Natural killer cell treated with Interleukin-12 subunit alpha and Interleukin-12 subunit beta and Interleukin-15 and Interleukin-18, amount 100 ng/mL, for 72 hours (primary cell): ENCODE measurements at places on chromosomes 16 and 17. TPM values are rescaled to one million over a fixed set of nuclear protein-coding genes. Genes with fewer than 3 reads are reported as not detected.

DNA sequence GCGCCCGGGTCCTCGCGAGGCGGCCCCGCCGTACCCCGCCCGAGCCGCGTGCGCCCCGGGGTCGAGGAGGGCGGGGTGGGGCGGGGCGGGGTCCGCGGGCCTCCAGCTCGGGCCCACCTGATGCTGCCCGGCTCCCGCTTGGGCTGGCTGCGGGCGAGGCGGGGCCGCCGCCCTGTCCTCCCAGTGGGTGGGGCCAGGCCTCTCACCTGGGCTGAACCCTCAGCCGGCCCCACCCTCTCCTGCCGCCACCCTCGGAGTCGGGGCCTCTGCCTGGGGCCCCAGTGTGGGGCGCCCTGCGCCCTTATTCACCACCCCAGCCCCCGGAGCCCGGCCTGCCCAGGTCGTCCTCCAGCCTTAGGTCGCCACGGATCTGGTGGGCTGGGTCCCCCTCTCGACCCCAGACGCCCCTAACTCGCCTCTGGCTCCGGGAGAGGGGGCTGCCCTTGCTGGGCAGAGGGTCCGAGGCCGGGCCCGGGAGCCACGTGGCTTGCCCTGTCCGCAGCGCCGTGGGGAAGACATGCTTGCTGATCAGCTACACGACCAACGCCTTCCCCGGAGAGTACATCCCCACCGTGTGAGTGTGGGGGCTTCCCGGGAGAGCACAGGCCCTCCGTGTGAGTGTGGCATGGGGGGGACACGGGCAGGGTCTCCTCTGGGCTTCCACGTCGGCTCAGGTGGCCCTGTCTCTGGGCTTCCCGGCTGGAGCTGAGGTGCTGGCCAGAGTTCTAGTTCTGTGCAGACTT lies 578 bp downstream of the RAC3 start:
- H3K4me3 ChIP-seq: no peak overlapping the region
- H3K27me3 ChIP-seq: no peaks in the 10 kb centered on the region
- H3K4me1 ChIP-seq: peaks cover 11% of the 10 kb centered on the region
- DNase-seq: no peak
- H3K36me3 ChIP-seq: no peaks in the 10 kb centered on the region

GRCh38 chr16:87436225-87437172 lies 44.4 kb downstream of the MAP1LC3B start:
- H3K36me3 ChIP-seq: peaks cover 3% of the 10 kb centered on the region
- H3K27me3 ChIP-seq: no peaks in the 10 kb centered on the region
- peak overlapping the region; percentile 77 for H3K4me3 ChIP-seq
- peak overlapping the region; percentile 6 for H3K27ac ChIP-seq
- no peak for DNase-seq

GRCh38 chr17:10266296-10266876 lies 68.0 kb upstream of the GAS7 start:
- H3K4me3 ChIP-seq: no peak overlapping the region
- no peaks in the 10 kb centered on the region for H3K36me3 ChIP-seq
- H3K27me3 ChIP-seq: peaks cover 20% of the 10 kb centered on the region
- H3K27ac ChIP-seq: no peak overlapping the region
- no peak for DNase-seq
- H3K4me1 ChIP-seq: peaks cover 31% of the 10 kb centered on the region

GRCh38 chr17:68511254-68511670 lies 968 bp upstream of the PRKAR1A start:
- H3K36me3 ChIP-seq: peaks cover 18% of the 10 kb centered on the region
- no peaks in the 10 kb centered on the region for H3K27me3 ChIP-seq
- DNase-seq: no peak

- H3K27ac ChIP-seq: peak overlapping the region; percentile 61
- peaks cover 20% of the 10 kb centered on the region for H3K4me1 ChIP-seq
- H3K27me3 ChIP-seq: no peaks in the 10 kb centered on the region
- peaks cover 12% of the 10 kb centered on the region for H3K36me3 ChIP-seq
- no peak for DNase-seq
- H3K4me3 ChIP-seq: no peak overlapping the region
Observed at GRCh38 chr17:20200016-20200795, 191.0 kb downstream of the SPECC1 start.

GRCh38 chr16:50666658-50667496 lies 14.2 kb downstream of the SNX20 start:
- DNase-seq: no peak
- peaks cover 38% of the 10 kb centered on the region for H3K4me1 ChIP-seq
- peaks cover 7% of the 10 kb centered on the region for H3K36me3 ChIP-seq
- H3K27me3 ChIP-seq: no peaks in the 10 kb centered on the region

DNA sequence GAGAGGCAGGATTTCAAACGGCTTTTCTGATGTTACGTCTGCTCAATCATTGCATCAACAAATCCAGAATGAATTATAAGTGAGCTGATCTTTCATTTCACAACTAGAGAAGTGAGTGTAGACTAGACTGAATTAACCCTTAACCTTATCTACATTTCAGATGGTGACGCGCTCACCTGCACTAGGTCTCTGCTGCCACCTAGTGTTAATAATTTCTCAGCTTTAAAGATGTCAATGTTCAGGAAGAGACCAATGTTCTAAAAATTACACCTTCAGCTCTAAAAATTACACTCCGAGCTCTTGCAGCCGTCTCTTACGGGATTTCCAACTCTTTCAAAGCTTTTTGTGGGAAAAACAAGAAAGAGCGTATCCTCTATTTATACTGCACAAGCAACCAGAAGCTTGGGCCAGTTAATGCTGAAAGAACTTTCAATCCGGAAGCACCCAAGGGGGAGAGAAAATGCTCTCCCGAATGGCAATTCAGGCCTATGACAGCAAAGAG lies 88.2 kb upstream of the FA2H start:
- H3K27ac ChIP-seq: no peak overlapping the region
- H3K36me3 ChIP-seq: no peaks in the 10 kb centered on the region
- H3K4me1 ChIP-seq: no peaks in the 10 kb centered on the region
- no peak overlapping the region for H3K4me3 ChIP-seq
- DNase-seq: no peak
- no peaks in the 10 kb centered on the region for H3K27me3 ChIP-seq

GRCh38 chr16:83011939-83012338 lies 385.2 kb downstream of the CDH13 start:
- no peaks in the 10 kb centered on the region for H3K4me1 ChIP-seq
- no peak for DNase-seq
- H3K36me3 ChIP-seq: no peaks in the 10 kb centered on the region
- no peak overlapping the region for H3K4me3 ChIP-seq
- no peaks in the 10 kb centered on the region for H3K27me3 ChIP-seq

DNA sequence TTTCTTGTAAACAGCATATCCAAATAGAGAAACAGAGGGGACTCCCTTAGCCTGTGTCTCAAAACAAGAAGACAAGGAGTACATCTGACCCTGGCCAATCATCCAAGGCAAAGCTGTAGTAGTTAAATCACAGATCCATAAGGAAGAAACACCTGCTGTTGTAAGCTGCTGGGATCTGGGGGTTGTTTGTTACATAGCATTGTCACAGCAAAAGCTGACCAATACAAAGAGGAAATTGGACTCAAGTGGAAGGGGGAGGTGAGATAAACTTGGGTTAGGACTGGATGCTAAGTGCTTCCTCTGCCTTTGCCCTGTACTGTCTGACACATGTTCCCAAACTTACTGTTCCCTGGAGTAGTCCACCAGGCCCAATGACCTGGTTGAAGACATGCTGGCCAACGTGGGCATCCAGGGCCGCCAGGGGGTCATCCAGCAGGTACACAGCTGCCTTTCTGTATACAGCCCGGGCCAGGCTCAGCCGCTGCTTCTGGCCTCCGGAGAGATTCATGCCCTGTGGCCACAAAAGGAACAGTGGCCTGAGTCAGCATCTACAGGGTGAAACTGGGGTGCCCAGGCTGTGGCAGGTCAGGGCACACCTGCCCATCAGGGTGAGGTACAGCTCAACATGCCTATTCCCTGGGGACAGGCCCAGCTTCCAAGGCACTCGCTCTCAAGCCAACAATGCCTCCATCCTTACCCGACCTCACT lies 44.7 kb downstream of the ABCC6 start:
- no peaks in the 10 kb centered on the region for H3K4me1 ChIP-seq
- H3K27ac ChIP-seq: no peak overlapping the region
- no peak overlapping the region for H3K4me3 ChIP-seq
- no peak for DNase-seq
- no peaks in the 10 kb centered on the region for H3K36me3 ChIP-seq

DNA sequence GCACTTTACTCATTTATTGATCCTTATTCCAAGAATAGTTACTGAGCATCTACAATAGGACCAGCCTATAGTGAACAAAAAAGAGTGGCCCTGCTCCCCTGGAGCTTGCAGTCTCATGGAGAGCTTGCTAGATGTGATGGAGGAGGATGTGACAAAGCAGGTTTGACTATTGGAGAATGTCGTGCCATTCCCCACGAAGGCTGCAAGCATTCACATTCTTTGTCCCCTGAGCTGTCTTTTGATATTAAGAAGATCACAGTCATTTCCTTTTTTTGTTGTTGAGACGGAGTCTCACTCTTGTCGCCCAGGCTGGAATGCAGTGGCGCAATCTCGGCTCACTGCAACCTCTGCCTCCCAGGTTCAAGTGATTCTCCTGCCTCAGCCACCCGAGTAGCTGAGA lies 115.0 kb upstream of the ADAMTS18 start:
- DNase-seq: no peak
- no peak overlapping the region for H3K27ac ChIP-seq
- peaks cover 19% of the 10 kb centered on the region for H3K27me3 ChIP-seq
- H3K4me3 ChIP-seq: no peak overlapping the region

DNA sequence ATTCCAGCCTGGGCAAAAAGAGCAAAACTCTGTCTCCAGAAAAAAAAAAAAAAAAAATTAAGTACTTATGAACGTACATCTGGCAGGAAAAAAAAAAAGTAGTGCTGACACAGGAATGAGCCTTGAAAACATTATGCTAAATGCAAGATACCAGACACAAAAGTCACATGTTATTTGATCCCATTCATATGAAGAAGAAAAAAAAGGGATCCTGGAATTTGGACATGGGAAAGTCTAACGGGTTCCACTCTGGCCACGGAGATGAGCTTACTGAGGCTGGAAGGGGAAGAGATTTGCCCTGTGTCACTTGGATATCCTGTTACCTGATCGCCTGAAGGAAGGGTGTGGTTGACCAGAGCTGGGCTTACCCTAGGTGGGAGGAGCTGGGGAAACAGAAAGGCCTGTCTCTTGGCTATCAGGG lies 251.9 kb downstream of the PARN start:
- H3K36me3 ChIP-seq: no peaks in the 10 kb centered on the region
- peaks cover 4% of the 10 kb centered on the region for H3K27me3 ChIP-seq
- H3K27ac ChIP-seq: no peak overlapping the region
- no peaks in the 10 kb centered on the region for H3K4me1 ChIP-seq
- no peak overlapping the region for H3K4me3 ChIP-seq
- DNase-seq: no peak

- no peaks in the 10 kb centered on the region for H3K4me1 ChIP-seq
- H3K4me3 ChIP-seq: no peak overlapping the region
- no peaks in the 10 kb centered on the region for H3K36me3 ChIP-seq
- H3K27ac ChIP-seq: no peak overlapping the region
Observed at GRCh38 chr16:84237994-84238750, 1.6 kb downstream of the KCNG4 start.

- H3K4me3 ChIP-seq: peak overlapping the region; percentile 86
- H3K27ac ChIP-seq: peak overlapping the region; percentile 69
- H3K27me3 ChIP-seq: peaks cover 10% of the 10 kb centered on the region
- no peaks in the 10 kb centered on the region for H3K36me3 ChIP-seq
- peaks cover 6% of the 10 kb centered on the region for H3K4me1 ChIP-seq
- DNase-seq: peak; percentile 69
Observed at GRCh38 chr16:72787514-72788268, 260.2 kb downstream of the ZFHX3 start.

GRCh38 chr17:82320956-82321927 lies 3.8 kb upstream of the CD7 start:
- H3K36me3 ChIP-seq: no peaks in the 10 kb centered on the region
- no peak overlapping the region for H3K27ac ChIP-seq
- peaks cover 10% of the 10 kb centered on the region for H3K4me1 ChIP-seq
- peak overlapping the region; percentile 74 for H3K4me3 ChIP-seq
- no peak for DNase-seq

Gene CCL16
- total RNA-seq: not detected

Gene CHP2
- not detected for total RNA-seq

Gene RNU2-1
- total RNA-seq: 3,257 TPM

Gene ELOB
- 196 TPM for total RNA-seq

Gene PDE6G
- total RNA-seq: 4.8 TPM

Gene CCL4L2
- 37.4 TPM for total RNA-seq

Gene LAT
- total RNA-seq: 56.3 TPM

Gene CES5A
- total RNA-seq: not detected

Gene ASGR1
- 0.95 TPM for total RNA-seq

Gene BAHCC1
- 0.52 TPM for total RNA-seq

Gene ZP2
- not detected for total RNA-seq

Gene PSMD3
- 148 TPM for total RNA-seq

Gene CDRT15L2
- not detected for total RNA-seq

Gene SLC16A11
- total RNA-seq: 1.7 TPM

Gene NPTX1
- 0.92 TPM for total RNA-seq

Gene SOCS7
- 14.2 TPM for total RNA-seq
